Motor neuron (in vitro differentiated cells): ENCODE measurements at places on chromosomes 16 and 17. TPM values are rescaled to one million over a fixed set of nuclear protein-coding genes. Genes with fewer than 3 reads are reported as not detected.

GRCh38 chr17:5711344-5711743, 127.0 kb upstream of the NLRP1 start:
- ATAC-seq = no peak

- no peak for ATAC-seq
Observed at GRCh38 chr16:61763013-61763412, 273.2 kb downstream of the CDH8 start.

DNA sequence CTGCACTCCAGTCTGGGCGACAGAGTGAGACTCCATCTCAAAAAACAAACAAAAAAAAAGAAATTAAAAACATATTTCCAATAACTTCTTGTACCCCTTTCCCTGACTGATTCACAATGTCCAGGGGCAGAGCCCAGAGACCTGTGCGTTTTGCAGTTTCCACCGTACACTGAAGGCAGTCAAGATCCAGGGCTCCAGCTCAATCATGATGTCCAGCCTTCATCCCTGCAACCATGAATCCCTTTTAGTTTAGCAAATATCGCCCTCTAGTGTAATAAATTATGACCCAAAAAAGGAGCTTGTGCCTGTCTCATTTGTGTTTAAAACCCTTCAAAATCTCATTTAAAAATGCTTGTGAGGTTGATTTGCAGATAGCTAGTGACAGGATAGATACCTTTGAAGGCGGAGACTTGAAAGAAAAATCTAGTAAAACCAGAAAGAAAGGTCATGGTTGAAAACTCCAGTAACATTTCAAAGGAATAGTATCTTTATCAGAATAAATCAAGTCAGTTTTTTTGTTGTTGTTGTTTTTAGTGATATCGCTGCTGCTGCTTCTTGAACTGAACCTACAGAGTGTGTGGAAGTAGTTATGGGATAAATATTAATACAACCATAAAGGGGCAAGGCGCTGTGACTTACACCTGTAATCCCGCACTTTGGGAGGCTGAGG, 3.7 kb upstream of the ERN1 start:
- ATAC-seq = no peak

- ATAC-seq = no peak
Observed at GRCh38 chr17:64661726-64661975, 456 bp downstream of the SMURF2 start.

- no peak for ATAC-seq
Observed at GRCh38 chr16:54586474-54587175, 300.0 kb upstream of the IRX3 start.

GRCh38 chr17:34275881-34276280, 5.9 kb downstream of the CCL7 start:
- ATAC-seq = no peak

DNA sequence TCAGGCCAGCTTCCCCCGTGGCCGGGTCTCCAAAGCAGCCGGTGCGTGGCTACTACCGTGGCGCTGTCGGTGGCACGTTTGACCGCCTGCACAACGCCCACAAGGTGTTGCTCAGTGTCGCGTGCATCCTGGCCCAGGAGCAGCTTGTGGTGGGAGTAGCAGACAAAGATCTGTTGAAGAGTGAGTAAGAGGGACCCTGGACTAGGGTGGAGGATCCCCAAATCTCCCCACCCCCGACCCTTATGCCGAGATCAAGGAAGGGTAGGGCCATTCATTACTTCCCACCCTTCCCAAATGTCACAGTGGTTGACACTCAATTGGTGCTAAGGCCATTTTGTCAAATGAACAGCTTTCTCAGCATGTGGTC, 1.2 kb downstream of the COASY start:
- ATAC-seq = no peak

GRCh38 chr16:23501291-23501690, 9.0 kb downstream of the GGA2 start:
- ATAC-seq = no peak

DNA sequence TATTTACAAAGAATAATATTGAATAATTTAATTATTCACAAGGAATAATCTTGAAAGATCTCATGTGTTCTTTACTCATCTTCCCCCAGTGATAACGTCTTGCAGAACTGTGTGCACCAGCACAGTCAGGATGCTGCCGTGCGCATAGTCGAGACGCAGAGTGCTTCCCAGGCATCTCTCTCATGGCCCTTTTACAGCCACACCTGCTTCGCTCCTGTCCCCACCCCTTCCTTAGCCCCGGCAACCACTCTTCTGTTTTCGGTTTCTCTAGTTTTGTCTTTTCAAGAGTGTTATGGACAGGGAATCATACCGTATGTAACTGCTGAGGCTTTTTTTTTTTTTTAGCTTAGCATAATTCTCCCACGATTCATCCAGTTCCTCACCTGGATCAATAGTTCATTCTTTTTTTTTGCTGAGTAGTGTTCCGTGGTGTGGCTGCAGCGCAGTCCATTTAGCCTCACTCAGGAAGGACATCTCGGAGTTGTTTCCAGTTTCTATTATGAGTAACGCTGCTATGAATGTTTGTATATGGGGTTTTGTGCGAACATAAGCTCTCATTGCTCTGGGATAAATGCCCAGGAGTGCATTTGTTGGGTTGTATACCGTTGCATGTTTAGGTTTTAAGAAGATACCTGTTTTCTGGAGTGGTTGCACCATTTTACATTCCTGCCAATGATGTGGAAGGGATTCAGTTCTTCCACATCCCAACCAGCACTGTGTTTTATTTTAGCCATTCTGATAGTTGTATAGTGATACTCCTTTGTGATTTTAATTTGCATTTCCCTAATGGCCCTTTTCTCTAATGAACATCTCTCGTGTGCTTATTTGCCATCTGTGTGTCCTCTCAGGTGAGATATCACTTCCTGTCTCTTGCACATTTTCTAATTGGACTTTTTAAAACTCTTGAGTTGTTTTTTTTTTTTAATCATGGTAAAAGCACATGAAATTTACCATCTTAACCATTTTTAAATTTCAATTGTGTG, 47.6 kb downstream of the SEC14L1 start:
- ATAC-seq = no peak

- ATAC-seq = no peak
Observed at GRCh38 chr17:28514561-28515002, 8.4 kb downstream of the FOXN1 start.

DNA sequence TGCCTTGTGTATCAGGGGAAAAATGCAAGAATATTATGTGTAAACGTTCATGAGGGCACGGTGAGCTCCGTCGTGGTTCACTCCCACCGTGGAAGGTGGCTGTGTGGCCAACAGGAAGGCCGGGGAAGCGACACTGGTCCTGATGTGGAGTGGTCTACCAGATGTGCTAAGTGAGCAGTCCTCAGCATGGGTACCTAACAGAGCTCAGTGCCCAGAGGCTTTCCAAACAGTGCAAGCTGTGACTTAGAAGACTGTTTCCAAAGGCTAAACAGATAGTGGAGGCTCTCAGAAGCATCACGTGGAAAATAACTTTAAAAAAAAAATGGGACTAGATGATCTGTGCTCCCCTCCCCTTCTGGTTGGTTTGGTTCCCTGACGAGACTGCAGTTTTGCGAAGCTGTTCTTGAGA, 199.3 kb upstream of the CHMP6 start:
- no peak for ATAC-seq

DNA sequence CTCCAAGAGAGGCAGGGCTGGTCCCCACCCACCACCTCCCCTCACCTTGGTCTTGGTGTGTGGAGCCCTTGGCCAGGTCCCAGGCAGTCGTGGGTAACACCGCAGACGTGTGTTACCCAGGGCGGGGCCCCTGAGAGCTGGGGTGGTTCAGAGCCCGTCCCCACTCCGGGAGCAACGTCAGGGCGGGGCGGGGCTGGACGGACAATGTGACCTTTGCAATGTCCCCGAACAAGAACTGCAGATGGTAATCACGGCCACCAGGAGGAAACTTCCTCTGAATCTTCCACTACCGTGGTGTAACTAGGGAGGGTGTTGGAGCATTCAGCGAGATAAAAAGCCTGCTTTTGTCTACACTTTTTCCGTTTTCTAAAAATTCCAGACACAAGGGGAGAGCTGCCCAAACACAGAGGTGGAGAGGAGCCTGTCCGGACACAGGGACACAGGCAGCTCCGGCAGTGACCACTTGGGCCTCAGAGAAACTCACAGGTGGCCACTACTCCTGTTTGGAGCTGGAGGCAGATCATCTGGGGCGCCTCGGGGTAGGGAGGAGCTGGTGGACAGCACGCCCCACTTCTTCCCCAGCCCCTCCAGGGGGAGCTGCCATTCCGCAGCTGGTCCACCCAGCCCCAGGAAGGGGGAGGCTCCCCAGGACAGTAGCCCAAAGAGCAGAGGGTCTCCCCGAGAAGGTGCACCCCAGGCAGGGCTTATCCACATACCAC, 14.2 kb upstream of the SLC38A10 start:
- ATAC-seq = peak; percentile 68

- ATAC-seq = no peak
Observed at GRCh38 chr17:80045703-80046102, 9.3 kb downstream of the CCDC40 start.

- ATAC-seq = no peak
Observed at GRCh38 chr17:17063546-17064122, 21.4 kb downstream of the MPRIP start.

GRCh38 chr16:1781254-1781653, 1.1 kb downstream of the SPSB3 start:
- ATAC-seq = no peak

DNA sequence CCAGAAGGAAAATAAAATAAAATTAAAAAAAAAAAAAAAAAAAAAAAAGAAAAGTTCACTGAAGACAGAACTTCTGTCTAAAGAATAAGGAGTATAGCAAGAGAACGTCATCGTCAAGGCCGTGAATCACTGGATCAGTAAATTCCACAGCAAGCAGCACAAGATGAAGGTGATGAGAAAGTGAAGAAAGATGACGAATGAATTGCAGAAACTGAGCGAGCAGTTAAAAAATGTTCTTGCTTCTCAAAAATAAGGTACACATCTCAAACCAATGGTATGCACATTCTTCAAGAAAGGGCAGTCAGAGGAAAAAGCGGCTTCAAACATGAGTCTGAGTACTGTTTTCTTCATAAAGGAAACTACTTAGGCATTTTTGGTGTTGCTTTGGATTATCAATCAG, 104.7 kb downstream of the SMG6 start:
- no peak for ATAC-seq

- peak; percentile 40 for ATAC-seq
Observed at GRCh38 chr16:87464691-87465300, 28.0 kb downstream of the ZCCHC14 start.

DNA sequence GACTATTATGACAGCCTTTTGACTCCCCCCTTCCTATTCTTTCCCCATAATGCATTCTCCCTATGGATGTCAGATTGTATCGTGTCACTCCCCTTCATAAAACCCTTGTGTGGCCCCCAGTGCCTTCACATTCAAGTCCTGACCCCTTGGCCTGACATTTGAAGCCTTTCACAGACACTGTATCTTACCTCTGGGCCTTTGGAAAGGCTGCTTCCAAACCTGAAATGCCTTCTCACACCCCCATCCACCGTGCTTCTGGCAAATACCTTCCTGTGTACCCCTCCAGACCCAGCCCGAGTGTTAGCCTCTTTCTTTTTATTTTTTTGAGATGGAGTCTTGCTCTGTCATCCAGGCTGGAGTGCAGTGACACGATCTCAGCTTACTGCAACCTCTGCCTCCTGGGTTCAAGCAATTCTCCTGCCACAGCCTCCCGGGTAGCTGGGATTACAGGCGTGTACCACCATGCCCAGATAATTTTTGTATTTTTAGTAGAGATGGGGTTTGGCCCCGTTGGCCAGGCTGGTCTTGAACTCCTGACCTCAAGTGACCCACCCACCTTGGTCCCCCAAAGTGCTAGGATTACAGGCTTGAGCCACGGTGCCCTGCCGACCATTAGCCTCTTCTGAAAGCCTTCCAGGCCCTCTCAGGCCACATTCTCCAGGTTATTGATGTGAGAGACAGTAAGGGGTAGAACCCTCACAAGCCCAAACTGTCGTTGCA, 2.1 kb downstream of the ARMC5 start:
- no peak for ATAC-seq

DNA sequence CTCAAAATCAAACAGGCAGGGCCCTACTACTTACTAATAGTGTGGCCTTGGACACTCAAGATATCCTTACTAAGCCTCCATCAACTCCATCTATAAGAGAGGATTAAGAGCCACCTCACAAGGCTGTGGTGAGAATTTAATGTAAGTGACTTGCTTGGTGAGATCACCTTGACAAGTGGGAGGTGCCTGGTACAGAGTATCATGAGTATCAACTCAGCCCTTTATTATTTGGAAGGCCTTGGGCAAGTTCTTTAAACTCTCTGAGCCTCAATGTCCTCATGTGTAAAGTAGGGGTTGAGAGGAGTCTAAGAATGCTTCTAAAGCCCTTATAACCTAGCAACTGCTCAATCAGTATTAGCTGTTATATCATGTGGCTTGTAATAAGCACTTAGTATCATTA, 15.0 kb downstream of the THUMPD1 start:
- ATAC-seq = no peak

- ATAC-seq = no peak
Observed at GRCh38 chr16:83205896-83206295, 579.1 kb downstream of the CDH13 start.

DNA sequence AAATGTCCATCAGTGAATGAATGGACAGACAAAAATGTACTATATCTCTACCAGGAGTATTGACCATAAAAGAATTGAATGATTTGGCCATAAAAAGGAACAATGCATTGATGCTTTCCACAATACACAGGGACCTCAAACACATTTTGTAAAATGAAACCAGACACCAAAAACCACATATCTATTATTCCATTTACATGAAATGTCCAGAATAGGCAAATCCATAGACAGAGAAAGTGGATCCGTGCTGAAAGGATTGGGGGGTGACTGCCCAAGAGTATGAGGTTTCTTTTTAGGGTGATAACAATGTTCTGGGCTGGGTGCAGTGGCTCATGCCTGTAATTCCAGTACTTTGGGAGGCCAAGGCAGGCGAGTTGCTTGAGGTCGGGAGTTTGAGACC, 6.9 kb upstream of the LITAF start:
- no peak for ATAC-seq

- ATAC-seq = no peak
Observed at GRCh38 chr16:56936491-56936890, 4.5 kb downstream of the HERPUD1 start.

DNA sequence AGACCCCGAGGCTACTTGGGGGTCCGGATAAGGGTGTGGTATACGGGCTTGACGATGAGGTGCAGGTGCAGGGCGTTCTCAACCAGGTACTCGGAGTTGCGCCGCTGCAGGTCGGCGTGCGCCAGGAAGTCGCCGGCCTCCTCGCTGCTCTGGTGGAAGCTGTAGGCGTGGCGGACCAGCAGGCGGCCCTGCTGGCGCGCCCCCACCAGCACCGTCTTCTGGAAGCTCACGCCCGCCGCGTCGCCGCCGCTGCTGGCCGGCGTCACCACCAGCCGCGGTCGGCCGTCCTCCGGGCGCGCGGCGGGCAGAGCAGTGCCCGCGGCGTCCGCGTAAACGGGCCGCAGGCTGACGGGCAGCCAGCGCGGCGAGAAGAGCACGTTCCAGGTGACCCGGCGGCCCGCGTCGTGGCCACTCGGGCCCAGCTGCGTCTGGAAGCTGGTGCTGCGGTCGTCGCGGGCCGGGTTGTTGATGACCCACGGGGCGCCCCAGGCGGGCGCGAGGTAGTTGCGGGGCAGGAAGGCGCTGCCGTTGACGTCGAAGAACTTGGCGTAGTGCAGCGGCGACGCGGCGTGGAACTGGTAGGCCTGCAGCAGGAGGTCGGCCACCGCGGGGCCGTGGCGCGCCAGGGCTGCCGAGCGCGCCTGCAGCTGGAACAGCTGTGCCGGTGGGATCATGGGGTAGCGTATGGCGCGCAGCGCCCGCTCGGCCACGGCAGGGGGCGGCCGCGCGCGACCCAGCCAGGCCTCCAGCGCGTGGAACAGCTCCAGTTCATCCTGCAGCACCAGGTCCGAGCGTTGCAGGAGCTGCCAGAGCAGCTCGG, 4.8 kb downstream of the BTBD17 start:
- no peak for ATAC-seq

APRT gene
- total RNA-seq = 28.3 and 32.0 TPM in 2 replicates

PYDC1 gene
- total RNA-seq = 0.22 TPM in 1 of 2 replicates, not detected in the other

ABCC12 gene
- total RNA-seq = 0.56 and 0.86 TPM in 2 replicates

SHBG gene
- 2.5 TPM in 1 of 2 replicates, not detected in the other for total RNA-seq

EPX gene
- total RNA-seq = 0.11 TPM in 1 of 2 replicates, not detected in the other

BRIP1 gene
- total RNA-seq = 0.83 and 1.0 TPM in 2 replicates
